ENCODE measurements at places on chromosomes 12 and 14. TPM values are rescaled to one million over a fixed set of nuclear protein-coding genes. Genes with fewer than 3 reads are reported as not detected.

The FGFR1OP2 gene
- 37.2 TPM for total RNA-seq

The STAC3 gene
- 1.3 TPM for total RNA-seq

The C14orf132 gene
- 18.6 TPM for total RNA-seq

The PTPRB gene
- 4.4 TPM for total RNA-seq

The CARMIL3 gene
- not detected for total RNA-seq

The IL26 gene
- total RNA-seq: not detected

The TTC9 gene
- not detected for total RNA-seq

The ASIC1 gene
- total RNA-seq: 0.13 TPM

The LAG3 gene
- not detected for total RNA-seq

The SPX gene
- 0.63 TPM for total RNA-seq

The NRXN3 gene
- total RNA-seq: 0.11 TPM

The PRMT5 gene
- 42.2 TPM for total RNA-seq

The INHBC gene
- total RNA-seq: not detected

The REM2 gene
- total RNA-seq: not detected

The ALKBH1 gene
- 13.2 TPM for total RNA-seq

The ENDOU gene
- total RNA-seq: not detected

The CATSPERB gene
- 0.11 TPM for total RNA-seq

DNA sequence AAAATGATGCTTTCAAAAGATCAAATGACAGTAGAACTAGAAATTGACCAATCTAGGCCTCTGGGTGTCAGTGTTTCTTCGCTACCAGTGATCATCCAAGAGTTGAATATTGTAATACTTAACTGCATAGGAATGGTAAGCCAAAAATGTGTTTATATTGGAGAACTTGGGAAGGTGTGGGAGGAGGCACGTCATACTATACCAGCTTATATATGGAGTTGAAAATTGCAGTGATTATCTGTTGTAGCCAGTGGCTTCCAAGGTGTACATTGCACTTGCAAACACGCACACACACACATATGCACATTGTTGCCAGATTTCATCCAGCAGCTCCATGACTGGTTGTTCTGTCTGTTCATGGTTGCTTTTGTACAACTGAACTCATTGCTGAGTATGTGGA is 36.1 kb downstream of the EID3 start:
- no peak for DNase-seq
- peaks cover 91% of the 10 kb centered on the region for H3K36me3 ChIP-seq
- H3K27me3 ChIP-seq: no peaks in the 10 kb centered on the region
- no peak overlapping the region for H3K4me3 ChIP-seq

DNA sequence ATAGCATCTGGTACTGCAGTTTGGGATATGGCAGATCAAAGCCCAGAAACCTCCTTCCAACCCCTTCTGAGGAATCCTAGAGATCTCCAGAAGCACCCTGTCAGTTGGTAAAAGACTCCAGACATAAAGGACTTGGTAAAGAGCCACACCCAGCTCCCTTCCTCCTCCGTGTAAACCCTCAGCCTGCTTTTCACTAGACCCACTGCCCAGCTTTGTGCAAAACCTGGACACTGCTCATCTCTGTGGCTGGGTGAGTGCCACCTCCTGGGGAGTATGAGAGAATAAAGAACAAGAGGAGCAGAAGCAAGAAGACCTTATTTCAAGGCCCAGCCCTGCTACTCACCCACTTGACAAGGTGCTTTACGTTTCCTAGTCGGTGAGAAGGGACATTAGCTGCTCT is 33.0 kb downstream of the ANO2 start:
- peaks cover 7% of the 10 kb centered on the region for H3K27me3 ChIP-seq
- no peak overlapping the region for H3K27ac ChIP-seq
- no peak overlapping the region for H3K4me3 ChIP-seq
- no peaks in the 10 kb centered on the region for H3K36me3 ChIP-seq
- DNase-seq: no peak

GRCh38 chr12:75554556-75554880 is 43.1 kb upstream of the KRR1 start:
- H3K36me3 ChIP-seq: no peaks in the 10 kb centered on the region
- no peaks in the 10 kb centered on the region for H3K27me3 ChIP-seq
- H3K27ac ChIP-seq: no peak overlapping the region
- peaks cover 19% of the 10 kb centered on the region for H3K4me1 ChIP-seq
- no peak overlapping the region for H3K4me3 ChIP-seq

GRCh38 chr14:95499354-95499750 is 17.1 kb downstream of the SYNE3 start:
- H3K27me3 ChIP-seq: no peaks in the 10 kb centered on the region
- H3K27ac ChIP-seq: no peak overlapping the region
- no peak for DNase-seq
- no peaks in the 10 kb centered on the region for H3K36me3 ChIP-seq

DNA sequence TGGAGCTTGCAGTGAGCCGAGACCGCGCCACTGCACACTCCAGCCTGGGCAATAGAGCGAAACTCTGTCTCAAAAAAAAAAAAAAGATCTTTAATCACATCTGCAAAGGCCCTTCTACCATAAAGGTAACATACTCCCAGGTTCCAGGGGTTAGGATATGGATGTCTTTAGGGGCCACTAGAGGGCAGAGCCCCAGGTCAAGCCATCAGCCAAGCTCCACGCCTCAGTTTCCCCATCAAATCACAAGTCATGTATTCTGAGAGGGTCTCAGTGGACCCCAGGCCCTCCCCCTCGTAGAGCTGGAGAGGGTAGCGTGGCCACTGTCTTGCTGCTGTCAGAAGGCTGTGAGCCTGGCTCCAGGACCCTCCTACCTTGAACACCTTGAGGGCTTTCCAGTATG is 18.8 kb downstream of the SLC8B1 start:
- no peak overlapping the region for H3K4me3 ChIP-seq
- H3K36me3 ChIP-seq: no peaks in the 10 kb centered on the region
- H3K27me3 ChIP-seq: no peaks in the 10 kb centered on the region
- no peaks in the 10 kb centered on the region for H3K4me1 ChIP-seq

DNA sequence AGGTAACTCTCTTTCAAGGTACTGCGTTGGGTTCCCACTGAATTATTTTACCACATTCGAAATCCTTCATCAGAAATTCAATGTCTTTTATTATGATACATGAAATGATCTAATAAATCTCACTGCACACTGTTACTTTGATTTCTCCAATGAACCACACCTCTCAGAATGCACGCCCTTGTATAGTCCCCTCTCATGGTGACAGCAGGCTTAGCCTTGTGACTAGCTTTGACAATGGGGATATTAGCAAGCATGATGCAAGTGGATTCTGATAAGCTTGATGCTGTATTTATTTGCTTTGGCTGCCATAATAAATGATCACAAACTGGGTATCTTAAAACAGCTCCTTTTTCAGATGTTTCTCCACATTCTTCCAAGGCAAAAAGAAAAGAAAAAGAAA is 100.4 kb upstream of the ETV6 start:
- no peak overlapping the region for H3K27ac ChIP-seq

GRCh38 chr12:41950455-41950854 is 194.2 kb downstream of the GXYLT1 start:
- no peak overlapping the region for H3K4me3 ChIP-seq
- DNase-seq: no peak
- no peaks in the 10 kb centered on the region for H3K4me1 ChIP-seq
- no peak overlapping the region for H3K27ac ChIP-seq
- no peaks in the 10 kb centered on the region for H3K36me3 ChIP-seq

- no peak overlapping the region for H3K27ac ChIP-seq
- H3K36me3 ChIP-seq: no peaks in the 10 kb centered on the region
- DNase-seq: no peak
- no peaks in the 10 kb centered on the region for H3K4me1 ChIP-seq
- H3K4me3 ChIP-seq: no peak overlapping the region
Measured at GRCh38 chr12:19312637-19313036, 126.7 kb upstream of the AEBP2 start.

- H3K27ac ChIP-seq: no peak overlapping the region
- no peak overlapping the region for H3K4me3 ChIP-seq
- no peaks in the 10 kb centered on the region for H3K4me1 ChIP-seq
- no peaks in the 10 kb centered on the region for H3K27me3 ChIP-seq
- DNase-seq: no peak
Measured at GRCh38 chr14:102063808-102064429, 22.9 kb downstream of the HSP90AA1 start.

DNA sequence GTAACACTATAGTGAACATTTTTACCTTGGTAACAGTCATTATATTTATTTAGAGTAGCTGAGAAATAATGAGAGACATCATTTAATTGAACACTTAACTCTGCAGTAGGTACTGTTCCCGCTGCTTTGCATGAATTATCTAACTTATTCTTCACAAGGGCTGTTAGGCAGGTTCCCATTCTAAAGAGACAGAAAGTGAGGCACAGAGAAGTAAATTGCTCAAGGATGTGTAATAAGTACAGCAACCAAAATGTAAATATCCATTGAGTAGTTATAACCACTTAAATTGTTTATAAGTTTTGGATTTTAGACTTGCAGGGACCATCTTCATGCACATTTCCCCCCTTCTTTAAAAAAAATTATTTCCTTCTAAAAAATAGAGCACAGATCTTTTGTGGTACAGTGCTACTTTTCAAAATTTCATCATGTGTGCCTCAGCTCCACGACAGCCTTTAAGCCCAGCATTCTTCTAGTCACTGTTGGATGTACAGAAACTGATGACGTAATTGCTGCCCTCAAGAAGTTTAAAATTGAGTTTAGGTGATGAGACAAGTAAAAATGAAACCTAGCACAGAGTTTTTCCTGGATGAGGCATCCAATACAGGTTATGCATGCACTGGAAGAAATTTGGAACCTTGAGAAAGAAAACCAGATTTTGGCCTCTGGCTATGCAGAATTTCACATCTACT is 6.0 kb upstream of the MANSC4 start:
- peak overlapping the region; percentile 40 for H3K27ac ChIP-seq
- H3K4me1 ChIP-seq: peaks cover 27% of the 10 kb centered on the region
- peak; percentile 71 for DNase-seq
- H3K36me3 ChIP-seq: 0 out of 2 replicates have a peak, but pooled peaks cover 2% of the 10 kb centered on the region

- H3K4me1 ChIP-seq: 0 out of 2 replicates have a peak, but pooled peaks cover 6% of the 10 kb centered on the region
- no peaks in the 10 kb centered on the region for H3K36me3 ChIP-seq
- DNase-seq: no peak
- H3K4me3 ChIP-seq: no peak overlapping the region
- 0 out of 2 replicates have a peak, but pooled peaks cover 5% of the 10 kb centered on the region for H3K27me3 ChIP-seq
Measured at GRCh38 chr12:26869104-26869494, 36.1 kb upstream of the ITPR2 start.

DNA sequence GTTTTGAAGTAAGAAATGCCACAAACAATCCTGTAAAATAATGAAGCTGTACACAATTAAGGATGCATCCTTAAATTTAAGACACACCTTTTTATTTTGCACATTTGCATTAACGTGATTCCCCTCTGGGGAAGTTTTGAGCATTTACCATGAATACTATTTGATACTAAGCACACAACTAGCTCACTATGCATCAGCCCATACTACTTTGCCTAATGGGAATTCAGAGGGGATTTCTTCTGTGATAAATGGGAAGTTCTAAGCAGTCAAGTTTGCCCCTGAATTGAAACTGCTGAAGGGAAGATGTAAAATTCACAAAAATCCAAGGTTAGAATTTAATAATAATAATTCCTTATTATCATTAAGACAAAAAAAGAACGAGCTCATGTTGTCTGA is 27.4 kb downstream of the SINHCAF start:
- no peaks in the 10 kb centered on the region for H3K27me3 ChIP-seq
- peaks cover 6% of the 10 kb centered on the region for H3K36me3 ChIP-seq
- no peak overlapping the region for H3K27ac ChIP-seq
- DNase-seq: no peak
- H3K4me3 ChIP-seq: no peak overlapping the region

GRCh38 chr12:119678459-119678858 is 10.5 kb downstream of the PRKAB1 start:
- no peak overlapping the region for H3K4me3 ChIP-seq
- H3K4me1 ChIP-seq: peaks cover 7% of the 10 kb centered on the region
- H3K27ac ChIP-seq: no peak overlapping the region
- H3K27me3 ChIP-seq: no peaks in the 10 kb centered on the region
- DNase-seq: no peak
- peaks cover 45% of the 10 kb centered on the region for H3K36me3 ChIP-seq

DNA sequence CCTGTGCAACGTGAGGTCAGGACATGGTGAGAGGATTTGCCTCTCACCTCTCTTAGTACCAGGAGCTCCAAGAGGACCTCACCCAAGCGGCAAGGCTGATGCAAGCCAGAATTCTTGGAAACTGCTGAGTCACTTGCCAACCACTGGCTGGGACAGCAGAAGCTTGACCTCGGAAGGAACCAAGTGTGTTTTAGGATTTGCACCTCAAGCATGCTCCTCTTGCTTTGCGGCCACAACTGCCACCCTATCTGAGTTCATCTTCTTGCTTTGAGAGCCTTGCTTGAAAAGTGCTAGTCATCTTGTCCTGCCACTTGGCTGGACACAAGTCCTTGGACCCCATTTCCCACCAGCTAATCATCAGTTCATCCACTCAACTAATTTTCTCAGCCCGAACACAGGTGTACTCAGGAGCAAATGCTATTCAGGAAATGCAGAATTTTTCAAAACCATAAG is 195.8 kb downstream of the SLC25A21 start:
- H3K27ac ChIP-seq: peak overlapping the region; percentile 5
- no peaks in the 10 kb centered on the region for H3K27me3 ChIP-seq
- H3K4me1 ChIP-seq: peaks cover 31% of the 10 kb centered on the region
- peak; percentile 75 for DNase-seq

DNA sequence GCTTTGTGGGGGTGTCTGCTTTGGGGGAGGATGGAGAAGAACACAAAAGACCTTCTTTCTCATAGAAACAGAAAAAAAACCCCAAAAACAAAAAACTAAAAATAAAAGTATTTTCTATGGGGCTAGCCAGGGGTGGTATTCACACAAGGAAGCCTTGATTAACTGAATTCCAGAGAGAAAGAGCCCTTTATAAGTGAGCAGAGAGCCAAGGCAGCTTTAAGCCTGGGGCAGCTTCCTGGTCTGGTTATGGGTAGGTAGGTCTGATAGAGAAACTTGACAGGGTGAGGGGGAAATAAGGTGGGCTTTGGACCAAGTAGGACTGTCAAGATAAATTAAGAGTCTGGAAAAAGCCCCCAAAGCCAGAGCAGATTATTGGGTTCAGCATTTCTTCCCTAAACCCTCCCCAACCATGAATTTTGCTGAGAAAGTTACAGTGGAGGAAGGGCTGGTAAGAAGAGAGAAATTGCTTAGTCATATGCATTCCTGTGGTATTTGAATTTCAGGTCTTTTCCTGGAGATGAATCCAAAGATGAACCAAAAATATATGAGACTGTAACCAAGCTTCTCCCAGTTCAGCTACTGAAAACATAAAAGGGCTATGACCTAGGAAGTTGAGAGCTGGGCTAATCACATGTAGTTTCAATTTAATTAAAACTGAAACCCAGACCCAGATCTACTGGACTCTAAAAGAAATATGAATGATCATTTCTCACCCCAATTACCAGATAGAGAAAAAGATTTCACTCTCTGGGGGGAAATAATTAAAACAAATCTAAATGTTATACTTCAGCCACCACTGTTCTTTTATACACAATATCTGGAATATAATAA is 144.8 kb downstream of the TBC1D30 start:
- no peaks in the 10 kb centered on the region for H3K36me3 ChIP-seq
- H3K4me3 ChIP-seq: no peak overlapping the region
- H3K27me3 ChIP-seq: peaks cover 13% of the 10 kb centered on the region
- peak; percentile 55 for DNase-seq
- H3K4me1 ChIP-seq: peaks cover 3% of the 10 kb centered on the region

- H3K36me3 ChIP-seq: peaks cover 42% of the 10 kb centered on the region
- no peak overlapping the region for H3K4me3 ChIP-seq
- no peak for DNase-seq
Measured at GRCh38 chr14:39154594-39155189, 15.4 kb downstream of the TRAPPC6B start.

- H3K27ac ChIP-seq: no peak overlapping the region
- DNase-seq: no peak
- no peaks in the 10 kb centered on the region for H3K27me3 ChIP-seq
- H3K36me3 ChIP-seq: no peaks in the 10 kb centered on the region
- no peak overlapping the region for H3K4me3 ChIP-seq
Measured at GRCh38 chr12:9632766-9633165, 25.1 kb upstream of the KLRB1 start.
